ENCODE measurements at places on chromosomes 7 and 10. TPM values are rescaled to one million over a fixed set of nuclear protein-coding genes. Genes with fewer than 3 reads are reported as not detected.

KLF14 gene
- 0.05 TPM for total RNA-seq

DEPP1 gene
- 1.8 TPM for total RNA-seq

MKLN1 gene
- total RNA-seq, result 32.8 TPM

SLC26A5 gene
- not detected for total RNA-seq

TUBB8 gene
- total RNA-seq, result 0.11 TPM

ERVW-1 gene
- not detected for total RNA-seq

DUS4L gene
- total RNA-seq, result 11.2 TPM

SLC26A4 gene
- 0.12 TPM for total RNA-seq

VSTM2A gene
- not detected for total RNA-seq

Measured in A549 treated with DMSO at 1 μM for 4 hours (cell line).